Renal cortical epithelial cell (primary cell): ENCODE measurements at places on chromosomes 1 and 21. TPM values are rescaled to one million over a fixed set of nuclear protein-coding genes. Genes with fewer than 3 reads are reported as not detected.

The EFNA1 gene
- total RNA-seq = 68.3 and 80.4 TPM in 2 replicates

The NHLH1 gene
- total RNA-seq = 0.05 TPM in 1 of 2 replicates, not detected in the other

The CD1E gene
- not detected in 2 replicates for total RNA-seq

The JAM2 gene
- total RNA-seq = 0.05 and 0.17 TPM in 2 replicates

The KIF21B gene
- 1.3 and 1.4 TPM in 2 replicates for total RNA-seq

The TRIM63 gene
- not detected in 2 replicates for total RNA-seq

The SPATA46 gene
- total RNA-seq = not detected in 2 replicates

GRCh38 chr1:28518745-28519341 is 13.0 kb downstream of the RCC1 start:
- no peak for DNase-seq

DNA sequence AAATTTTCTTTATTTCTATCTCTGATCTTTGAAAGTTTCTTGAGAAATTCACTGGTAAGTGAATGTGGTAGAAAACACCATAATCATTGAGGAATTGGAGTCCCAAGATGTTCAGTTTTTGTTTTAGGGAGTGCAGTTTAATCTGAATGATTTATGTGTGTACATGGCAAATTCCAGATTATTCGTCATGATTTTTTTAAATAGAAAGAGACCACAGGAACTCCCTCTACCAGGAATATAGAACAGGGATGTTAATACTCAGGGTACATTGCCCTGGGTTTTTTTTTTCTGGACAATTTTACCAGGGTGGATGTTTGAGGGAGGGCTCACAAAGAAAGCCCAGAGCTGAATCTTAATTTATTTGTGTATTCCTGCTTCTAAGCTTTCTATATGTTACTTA is 109.0 kb downstream of the VPS13D start:
- no peak for DNase-seq

DNA sequence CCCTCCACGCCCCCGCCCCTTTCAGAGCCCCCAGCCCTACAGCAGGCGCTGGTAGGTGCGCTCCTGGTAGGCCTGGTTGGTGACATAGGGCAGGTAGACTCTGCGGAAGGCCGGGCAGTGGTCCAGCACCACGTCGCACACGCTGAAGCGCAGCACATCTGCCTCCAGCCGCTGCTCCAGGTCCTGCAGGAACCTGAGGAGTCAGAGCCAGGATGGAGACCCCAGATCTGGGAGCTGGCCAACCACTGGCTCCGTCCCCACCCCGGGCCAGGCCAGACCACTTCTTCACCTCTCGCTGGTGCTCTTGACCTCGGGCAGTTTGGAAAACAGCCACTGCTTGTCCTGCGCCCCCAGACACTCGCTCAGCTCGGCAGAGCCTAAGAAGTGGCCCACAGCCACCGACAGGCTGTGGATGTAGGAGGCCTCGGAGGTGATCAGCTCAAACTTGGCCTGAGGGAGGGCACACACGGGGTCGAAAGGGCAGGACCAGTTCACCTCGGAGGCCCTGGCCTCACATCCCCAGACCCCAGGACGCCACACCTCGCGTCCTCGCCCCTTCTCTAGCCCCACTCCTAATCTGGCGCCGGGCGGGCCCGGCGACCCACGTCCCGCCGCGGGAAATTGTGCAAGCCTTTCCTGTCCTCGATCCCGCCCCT is 6.4 kb downstream of the ARHGEF19 start:
- no peak for DNase-seq

GRCh38 chr1:9073143-9073542 is 3.7 kb upstream of the SLC2A5 start:
- no peak for DNase-seq

DNA sequence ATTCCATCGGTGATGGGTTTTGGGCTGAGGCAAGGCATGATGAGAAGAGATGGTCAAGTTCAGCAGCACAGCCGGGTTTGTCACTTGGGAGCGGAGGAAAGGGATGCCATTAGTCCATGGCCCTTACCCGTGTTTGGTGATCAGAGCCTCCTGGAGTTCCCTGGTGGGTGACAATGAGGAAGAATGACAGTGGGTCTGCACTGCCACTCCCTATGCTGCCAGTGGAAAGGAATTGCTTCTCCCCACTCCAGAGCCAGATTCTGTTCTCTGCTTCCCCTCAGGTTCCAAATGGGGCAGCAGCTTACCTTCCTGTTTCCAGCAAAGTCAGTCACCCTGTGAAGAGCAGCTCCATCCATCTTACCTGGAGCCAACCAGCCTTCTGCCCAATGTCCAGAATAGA is 393.1 kb downstream of the PTPRU start:
- DNase-seq = no peak

DNA sequence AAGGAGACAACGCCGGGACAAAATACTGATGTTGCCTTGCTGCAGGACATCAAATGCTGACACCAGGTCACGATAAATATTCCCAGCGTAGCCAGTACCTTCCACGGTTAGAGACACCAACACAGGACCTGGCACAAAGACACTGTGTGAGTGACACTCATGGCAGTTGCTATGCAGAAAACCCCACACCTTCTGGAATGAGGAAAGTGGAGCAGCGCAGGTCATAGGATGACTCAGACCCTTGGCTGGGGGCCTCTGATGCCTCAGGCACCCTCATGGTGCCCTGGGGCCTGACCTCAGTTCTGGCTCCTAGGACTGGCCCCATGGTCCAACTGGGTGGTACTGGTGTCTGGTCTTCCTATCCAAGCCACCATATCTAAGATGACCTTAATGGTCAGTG is 7.0 kb downstream of the DCST2 start:
- DNase-seq = peak; percentile 51

GRCh38 chr1:202067188-202067974 is 55.3 kb upstream of the GPR37L1 start:
- no peak for DNase-seq

DNA sequence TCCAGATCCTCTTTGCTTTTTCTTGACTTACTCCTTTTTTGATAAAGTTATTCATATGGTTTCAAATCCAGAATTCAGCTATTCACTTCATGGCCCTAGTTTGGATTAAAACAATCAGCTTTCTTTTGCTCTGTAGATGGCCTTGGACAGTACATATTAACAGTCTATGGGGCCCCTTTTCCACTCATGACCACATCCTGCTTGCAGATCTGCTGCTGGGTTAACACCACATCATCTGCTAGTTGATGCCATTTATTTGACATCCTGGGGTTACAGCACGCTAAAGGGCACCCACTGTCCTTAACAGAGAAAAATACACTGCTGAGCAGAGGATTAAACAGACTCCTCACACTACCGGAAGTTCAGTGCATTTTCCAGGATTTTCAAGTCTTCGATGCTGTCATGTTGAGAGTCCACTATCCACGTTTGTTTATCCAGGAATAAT is 941 bp upstream of the IFI16 start:
- DNase-seq = no peak

DNA sequence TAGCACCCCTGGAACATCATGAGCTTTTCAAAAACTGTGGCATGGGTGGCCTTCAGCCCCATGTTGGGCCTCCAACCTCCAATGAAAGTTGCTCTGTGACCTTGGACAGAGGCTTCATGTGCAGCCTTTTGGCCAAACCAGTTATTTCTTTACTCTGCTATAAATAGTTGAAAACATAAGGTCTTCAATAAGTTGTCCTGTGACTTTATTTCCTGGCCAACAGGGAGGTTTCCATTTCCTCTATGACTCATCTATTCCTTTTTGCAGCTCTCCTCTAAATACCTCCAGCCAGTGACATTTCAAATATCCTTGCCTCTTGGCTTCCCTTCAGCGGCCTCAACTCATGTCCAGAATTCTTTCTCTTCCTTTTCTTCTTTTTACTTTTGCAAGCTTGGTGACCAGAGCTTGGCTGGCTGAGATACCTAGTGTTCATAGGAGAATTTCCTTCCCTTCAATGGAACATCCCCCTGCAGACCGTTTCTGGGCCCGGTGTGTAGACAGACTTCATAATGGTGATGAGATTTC is 22.7 kb upstream of the TRIM67 start:
- peak; percentile 80 for DNase-seq

- peak; percentile 51 for DNase-seq
Observed at GRCh38 chr1:45493116-45493697, 2.2 kb upstream of the TESK2 start.

DNA sequence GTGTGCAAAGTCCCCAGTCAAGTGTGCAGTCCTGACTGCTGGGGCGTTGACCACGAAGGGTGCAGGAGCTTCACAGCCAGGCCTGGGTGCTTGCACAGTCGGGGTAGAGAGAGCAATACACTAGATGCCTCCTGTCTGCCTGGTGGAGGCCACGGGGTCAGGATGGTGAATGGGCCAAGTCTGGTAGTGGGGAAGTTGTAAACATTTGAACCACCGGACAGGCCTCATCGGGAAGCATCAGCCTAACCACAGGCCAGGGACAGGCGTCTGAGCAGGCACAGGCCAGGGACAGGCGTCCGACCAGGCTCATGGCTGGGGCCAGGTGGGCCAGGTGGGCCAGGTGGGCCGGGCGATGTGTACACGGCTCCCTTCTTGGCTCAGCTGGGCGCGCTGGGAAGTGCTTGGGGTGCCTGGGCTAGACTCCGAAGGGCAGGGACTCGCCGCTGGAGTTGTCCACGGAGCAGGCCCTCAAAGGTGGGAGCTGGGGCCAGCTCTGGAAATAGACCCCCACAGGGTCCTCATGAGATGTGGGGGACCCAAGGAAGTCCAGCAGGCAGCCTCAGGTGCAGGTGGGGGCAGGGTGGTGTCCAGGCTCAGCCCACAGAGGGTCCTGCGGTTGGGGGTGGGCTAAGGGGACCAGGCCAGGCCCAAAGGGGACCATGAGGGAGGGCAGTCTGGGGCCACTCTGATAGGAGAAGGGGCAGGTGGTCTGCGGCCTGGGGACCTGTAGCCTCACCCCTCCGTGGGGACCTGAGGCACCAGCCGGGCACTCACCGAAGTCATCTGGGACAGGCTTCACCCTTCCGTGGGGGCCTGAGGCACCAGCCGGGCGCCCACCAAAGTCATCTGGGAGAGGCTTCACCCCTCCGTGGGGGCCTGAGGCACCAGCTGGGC is 15.0 kb downstream of the COL6A1 start:
- DNase-seq = no peak

DNA sequence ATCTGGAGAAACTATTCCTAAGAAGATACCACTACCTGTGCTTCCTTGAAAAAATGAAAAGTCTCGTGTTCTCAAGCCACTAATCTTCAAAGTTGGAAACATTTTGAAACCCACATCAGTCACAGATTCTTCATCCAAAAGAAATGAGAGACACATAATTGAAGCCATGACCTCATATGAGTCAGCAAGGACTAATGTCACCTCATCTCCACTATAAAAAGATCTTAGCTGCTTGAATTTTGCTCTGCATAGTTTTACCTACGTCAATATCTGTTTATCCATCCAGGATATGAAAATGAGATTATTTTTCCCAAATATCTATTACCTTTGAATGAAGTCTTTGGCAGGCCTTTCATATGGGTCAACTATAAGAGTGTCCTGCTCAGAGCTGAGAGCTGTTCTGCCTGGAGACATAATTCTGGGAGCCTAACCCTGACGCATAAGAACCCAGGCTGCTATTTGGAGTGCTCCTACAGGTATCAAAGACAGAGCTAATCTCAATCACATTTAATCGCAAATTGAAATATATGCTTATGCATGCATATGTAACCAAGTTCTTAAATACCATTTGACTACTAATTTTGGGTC is 312.5 kb upstream of the PKN2 start:
- DNase-seq = peak; percentile 10

- no peak for DNase-seq
Observed at GRCh38 chr21:45256912-45257672, 30.6 kb downstream of the POFUT2 start.

GRCh38 chr1:15337656-15338402 is 71.9 kb upstream of the EFHD2 start:
- DNase-seq = peak; percentile 77

- DNase-seq = no peak
Observed at GRCh38 chr1:19797827-19798226, 1.9 kb downstream of the TMCO4 start.

- peak; percentile 61 for DNase-seq
Observed at GRCh38 chr1:97174039-97174704, 452.6 kb downstream of the PTBP2 start.

- no peak for DNase-seq
Observed at GRCh38 chr1:36880155-36881067, 153.9 kb downstream of the GRIK3 start.

DNA sequence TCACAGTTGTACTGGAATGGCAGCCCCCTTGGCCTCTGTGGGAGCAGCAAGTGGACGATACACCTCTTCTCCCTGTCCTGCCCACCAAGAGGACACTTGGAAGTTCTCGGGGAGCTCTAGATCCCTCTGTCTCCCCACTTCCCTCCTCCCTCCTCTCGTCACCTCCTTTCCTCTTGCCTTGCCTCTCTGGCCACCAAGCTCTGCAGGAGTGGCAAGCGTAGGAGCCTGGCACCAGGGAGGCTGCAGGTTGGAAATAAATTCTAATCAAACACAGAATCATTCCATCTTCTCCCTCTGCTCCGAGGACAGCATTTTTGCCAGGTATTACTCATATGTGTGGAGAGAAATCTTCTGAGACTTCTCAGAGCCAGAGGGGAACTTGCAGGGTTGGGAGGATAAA is 20.8 kb downstream of the CAMK2N1 start:
- DNase-seq = no peak

GRCh38 chr1:13577846-13578245 is 5.8 kb upstream of the PDPN start:
- no peak for DNase-seq

GRCh38 chr1:38004284-38005108 is 818 bp downstream of the FHL3 start:
- DNase-seq = no peak

GRCh38 chr1:20792196-20792595 is 5.1 kb upstream of the HP1BP3 start:
- DNase-seq = peak; percentile 63

- DNase-seq = peak; percentile 48
Observed at GRCh38 chr1:72557446-72558049, 275.2 kb upstream of the NEGR1 start.

DNA sequence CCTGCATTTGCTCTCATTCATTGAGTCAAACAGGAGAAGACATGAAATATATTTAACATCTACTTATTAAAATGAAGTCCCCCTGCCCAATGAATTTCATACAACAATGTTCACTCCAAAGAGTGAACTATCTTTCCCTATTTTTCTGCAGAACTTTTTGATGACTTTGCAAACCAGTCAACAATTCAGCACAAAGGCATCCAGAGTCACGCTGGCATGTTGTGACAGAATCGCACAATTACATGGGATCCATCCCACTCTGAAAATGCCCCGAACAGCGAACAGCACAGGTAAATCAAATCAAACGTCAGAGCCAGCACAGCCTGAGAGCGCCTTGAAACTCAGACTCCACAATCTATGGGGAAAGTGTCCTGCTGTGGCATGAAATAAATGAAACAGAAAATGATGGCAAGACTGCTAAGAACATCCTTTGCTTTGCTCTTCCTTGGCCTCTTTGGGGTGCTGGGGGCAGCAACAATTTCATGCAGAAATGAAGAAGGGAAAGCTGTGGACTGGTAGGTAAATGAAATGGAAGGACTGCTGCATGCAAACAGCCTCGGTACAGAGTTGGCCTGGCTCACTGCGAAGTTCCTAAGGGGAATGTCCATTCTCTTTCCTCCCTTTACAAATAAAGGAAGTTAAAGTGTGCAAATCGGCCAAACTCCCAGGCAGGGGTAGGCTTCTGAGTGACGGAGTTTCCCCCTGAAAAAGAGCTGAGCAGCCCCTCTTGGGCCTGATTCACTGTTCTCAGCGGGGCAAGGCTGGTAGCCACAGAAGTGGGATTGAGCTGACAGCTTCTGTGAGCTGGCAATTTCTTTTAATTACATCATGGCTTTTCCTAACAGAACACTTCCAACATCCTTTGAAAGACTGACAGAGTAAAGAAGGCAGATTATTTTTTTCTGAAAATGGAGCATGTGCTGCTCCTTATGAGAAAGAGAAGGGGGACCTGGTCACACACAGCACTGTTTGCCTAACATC is at the start of gene DNASE2B:
DNASE2B (plus strand) TSS at position 310 of the 981 bp plus-strand sequence; CDS start at position 391, 81 bp downstream.
- no peak for DNase-seq

GRCh38 chr1:84297546-84298244 is 3.8 kb upstream of the SAMD13 start:
- no peak for DNase-seq
